ENCODE measurements at places on chromosomes 16 and 17.

DNA sequence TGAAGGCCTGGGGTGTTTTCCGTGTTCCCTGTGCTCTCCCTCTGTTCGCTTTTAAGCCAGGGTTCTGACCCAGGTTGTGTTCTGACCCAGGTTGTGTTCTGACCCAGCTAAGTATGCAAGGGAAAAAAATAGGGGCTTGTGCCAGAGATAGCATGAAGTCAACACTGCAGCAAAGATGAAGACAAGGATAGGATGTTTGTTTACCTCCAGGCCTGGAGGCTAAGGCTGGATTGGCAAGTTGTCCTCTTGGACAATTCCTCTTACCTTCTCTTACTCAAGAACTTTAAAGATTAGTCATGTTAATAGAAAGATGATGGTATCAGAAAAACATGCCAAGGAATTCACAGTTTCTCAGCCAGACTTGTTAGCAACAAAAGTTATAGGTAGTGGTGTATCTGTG is 19.4 kb downstream of the LYRM9 start:
- no peak for DNase-seq

- no peak for DNase-seq
These were observed 5.4 kb upstream of the KLHL11 start for GRCh38 chr17:41870627-41871026.

GRCh38 chr16:14489460-14489859 is 140.6 kb downstream of the PARN start:
- no peak for DNase-seq

DNA sequence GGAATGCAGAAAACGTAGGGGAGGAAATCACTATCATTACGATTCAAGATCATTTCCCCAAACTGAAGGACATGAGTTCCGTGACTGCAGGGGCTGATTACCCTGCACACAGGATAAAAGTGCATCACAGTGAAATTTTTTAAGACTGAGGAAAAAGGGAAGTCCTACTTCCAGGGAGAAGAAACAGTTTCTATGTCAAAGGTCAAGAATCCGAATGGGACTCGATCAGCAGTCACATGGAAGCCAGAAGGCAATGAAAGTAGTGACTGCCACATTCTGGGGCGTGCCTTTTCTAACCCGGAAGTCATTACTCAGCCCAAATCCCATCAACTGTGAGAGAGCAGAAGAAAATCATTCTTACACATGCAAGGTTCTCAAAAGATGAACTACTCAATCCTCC is 12.1 kb downstream of the ZZEF1 start:
- no peak for DNase-seq

DNA sequence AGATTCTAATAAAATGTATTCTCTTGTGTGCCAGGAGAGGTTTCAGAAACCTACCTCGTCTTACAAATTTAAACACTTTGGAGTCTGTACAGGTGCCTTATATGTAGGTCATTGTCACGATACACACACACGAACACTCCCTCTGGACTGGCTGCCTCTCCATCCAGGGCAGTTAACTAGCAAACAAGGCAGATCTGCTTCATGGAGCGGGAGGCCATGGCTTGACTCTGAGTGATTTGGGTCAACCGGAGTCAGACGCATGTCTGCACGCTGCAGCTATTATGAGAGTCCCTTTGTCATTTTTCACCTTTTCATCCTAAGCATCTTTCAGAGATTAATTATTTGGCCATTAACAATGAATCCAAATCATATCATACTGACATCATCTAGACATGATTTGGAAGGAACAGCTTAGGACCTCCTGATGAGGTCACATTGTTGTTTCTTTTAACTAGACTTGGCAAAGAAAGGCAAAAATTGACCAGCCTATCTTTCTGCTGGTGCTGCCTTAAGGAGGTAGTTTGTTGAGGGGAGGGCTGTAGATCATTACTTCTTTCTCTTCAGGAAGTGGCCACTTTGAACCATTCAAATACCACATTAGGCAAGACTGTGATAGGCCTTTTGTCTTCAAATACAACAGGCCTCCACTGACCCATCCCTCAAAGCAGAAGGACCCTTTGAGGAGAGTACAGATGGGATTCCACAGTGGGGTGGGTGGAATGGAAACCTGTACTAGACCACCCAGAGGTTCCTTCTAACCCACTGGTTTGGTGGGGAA is 58.9 kb downstream of the HLF start:
- no peak for DNase-seq

- no peak for DNase-seq
These were observed 240.0 kb upstream of the IRX5 start for GRCh38 chr16:54690710-54691109.

DNA sequence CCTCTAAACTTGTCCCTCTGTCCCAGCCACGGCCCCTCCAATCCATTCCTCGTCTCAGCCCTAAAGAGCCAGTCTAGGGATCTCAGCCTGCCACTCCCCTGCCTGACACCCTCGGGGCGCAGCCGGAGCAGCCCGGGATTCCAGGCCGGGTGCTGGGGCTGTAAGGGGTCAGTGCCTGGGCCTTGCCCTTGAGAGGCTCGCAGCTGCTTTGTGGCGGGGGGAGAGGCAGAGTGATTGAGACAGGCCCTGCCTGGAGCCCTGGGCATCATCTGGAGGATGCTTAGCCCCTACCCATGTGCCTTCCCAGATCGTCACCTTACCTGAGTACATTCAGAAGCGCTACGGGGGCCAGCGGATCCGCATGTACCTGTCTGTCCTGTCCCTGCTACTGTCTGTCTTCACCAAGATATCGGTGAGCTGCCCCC is 8.3 kb downstream of the SLC5A10 start:
- DNase-seq, result no peak

DNA sequence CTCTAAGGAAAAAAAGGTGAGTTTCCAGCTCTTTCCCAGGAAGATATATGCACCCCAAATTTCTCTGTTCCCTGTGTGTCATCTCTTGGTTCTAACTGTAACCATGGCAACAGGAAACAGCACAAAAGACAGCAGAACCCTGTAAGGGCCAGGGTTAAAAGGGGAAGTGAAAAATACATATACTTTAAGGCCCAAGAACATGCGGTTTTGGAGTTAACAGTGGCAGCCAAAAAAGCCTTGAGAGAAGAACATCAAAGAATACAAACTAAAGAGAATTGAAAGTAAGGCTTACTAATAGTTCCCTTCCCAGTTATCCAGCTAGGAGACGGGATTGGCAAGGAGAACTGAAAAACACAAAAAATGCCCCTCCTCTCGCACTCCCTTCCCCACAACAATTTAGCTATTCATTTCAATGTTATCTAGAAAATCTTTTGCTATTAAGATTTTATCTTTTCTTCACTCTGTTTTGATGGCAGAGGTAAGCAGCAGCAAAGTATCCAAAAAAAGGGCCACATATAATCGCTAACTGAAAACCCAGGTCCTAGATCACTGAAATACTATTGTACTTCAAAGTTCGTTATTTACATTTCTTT is 1.5 kb downstream of the SPOP start:
- peak; percentile 22 for DNase-seq

DNA sequence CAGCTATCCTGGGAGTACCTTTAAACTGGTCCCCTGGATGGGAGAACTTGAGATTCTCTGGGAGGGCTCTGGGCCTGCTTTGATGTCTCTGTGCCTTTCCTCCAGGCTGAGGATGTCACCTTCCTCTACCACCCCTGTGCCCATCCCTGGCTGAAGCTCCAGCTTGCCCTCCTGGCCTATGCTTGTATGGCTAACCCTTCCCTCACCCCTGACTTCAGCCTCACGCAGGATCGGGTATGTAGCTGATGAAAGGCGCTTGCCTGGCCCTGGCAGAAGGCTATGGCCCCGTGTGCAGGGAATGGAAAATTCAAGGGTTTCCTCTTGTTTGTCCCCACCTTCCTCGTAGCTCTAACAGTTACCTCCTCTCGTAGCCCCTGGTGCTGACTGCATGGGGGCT is 3.0 kb downstream of the TP53I13 start:
- DNase-seq, result no peak

- no peak for DNase-seq
These were observed 41.9 kb upstream of the ENDOV start for GRCh38 chr17:80372922-80373570.

DNA sequence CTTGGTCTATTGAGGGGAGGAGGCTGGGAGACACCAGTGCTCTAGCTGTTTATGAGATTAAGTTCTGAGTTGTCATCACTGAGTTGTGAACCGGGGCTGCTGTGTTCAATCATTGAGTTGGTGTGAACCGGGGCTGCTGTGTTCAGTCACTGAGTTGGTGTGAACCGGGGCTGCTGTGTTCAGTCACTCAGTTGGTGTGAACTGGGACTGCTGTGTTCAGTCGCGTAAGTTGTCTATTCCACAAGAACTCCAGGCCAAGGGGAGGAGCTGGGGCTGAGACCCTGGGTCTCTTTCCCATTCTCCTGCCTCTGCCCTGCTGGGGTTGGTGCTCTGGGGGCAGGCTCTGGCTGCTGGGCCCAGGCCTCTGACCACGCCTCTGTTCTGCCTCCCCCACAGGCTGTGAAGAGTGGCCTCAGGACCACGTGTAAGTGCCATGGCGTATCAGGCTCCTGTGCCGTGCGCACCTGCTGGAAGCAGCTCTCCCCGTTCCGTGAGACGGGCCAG is 24.5 kb downstream of the WNT9B start:
- DNase-seq, result no peak

- no peak for DNase-seq
These were observed 62.1 kb downstream of the ABHD15 start for GRCh38 chr17:29504711-29505110.

GRCh38 chr17:45235416-45236281 is 14.0 kb downstream of the FMNL1 start:
- peak; percentile 56 for DNase-seq

GRCh38 chr17:43042025-43042628 is 17.1 kb downstream of the RND2 start:
- no peak for DNase-seq

Data from SW 1271 (cell line).